ENCODE measurements at places on chromosomes 7 and 10.

- no peak for DNase-seq
These were observed 6.7 kb downstream of the TMEM72 start for GRCh38 chr10:44917848-44918247.

DNA sequence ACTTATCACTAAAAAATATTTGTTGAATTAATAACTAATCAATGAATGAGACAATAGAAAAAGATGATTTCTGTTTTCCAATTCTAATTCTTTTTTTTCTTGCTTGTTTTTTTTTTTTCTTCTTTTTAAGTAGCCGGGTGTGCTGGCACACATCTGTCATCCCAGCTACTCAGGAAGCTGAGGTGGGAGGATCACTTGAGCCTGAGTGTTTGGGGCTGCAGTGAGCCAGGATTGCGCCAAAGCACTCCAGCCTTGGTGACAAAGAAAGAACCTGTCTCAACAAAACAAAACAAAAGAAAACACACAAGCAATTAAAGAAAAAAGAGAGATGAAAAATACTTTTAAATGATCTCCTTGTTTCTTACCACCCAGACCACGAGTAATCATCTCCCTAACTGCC is 1109.3 kb downstream of the REEP3 start:
- no peak for DNase-seq

DNA sequence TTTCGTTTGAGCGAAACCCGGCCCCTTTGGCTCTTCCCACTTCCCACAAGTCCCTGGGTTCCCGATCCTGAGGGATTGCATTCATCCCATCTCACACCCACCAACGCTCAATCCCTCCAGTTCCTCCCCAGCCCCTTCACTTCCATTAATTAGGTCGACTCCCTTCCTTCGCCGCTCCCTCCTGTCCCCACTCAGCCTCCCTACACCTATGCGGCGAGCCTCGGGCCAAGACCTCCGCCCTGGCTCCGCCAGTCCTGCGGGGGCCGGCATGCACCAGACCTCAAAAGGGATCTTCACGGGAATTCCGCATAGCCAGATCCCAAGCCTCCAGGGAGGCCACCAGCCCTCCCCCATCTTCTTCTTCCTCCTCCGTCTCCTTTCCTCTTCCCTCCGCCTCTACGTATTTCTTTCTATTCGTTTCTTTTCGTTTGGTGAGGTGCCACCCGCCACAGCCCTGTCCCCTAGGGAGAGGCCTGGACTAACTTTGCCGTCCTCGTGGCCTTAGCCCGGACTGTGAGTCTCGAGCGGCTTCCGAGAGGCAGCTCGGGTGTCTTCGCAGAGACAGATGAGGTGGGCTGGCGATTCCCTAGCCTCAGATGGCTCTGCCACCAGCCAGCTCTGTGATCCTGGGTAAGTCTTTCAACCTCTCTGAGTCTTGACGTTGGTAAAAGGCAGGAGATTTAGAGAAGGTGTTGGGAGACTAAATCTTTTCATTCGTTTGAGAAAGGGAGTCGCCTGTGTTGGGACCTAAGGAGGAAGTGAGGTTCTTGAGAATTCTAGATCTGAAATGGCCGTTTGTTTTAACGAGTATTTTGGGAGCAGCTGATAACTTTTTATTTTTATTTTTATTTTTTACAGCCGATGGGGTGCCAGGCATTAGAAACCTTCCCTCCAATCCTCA is 8.1 kb upstream of the LBX1 start:
- DNase-seq, result peak; percentile 32

DNA sequence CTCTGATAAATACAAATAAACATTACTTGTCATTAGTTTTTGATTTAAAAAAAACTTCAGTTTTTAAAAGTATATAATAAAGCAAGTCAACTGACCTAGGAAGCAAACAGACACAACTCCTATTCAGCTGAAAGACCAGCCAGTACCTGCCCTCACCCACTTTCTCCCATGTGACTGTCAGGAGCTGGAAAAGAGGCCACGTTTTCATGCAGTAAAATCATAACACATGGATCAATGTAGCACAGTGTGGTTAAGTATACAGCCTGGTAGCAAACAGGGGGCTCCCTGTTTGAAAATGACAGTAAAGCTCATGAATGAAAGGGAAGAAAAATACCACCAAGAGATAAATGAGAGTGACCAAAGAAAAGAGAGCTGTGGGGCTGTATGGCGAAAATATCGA is 21.6 kb downstream of the KIN start:
- DNase-seq, result no peak

DNA sequence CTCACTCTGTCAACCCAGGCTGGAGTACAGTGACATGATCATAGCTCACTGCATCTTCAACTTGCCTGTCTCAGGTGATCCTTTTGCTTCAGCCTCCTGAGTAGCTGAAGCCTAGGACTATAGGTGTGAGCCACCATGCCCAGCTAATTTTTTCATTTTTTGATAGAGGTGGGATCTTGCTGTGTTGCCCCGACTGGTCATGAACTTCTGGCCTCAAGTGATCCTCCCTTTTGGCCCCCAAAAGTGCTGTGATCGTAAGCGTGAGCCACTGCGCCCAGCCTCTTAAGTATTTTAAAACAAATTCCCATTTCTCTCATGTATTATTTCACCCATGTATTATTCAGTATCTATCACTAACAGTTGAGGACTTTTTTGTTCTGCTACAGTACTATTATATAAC is 43.5 kb downstream of the KMT2E start:
- DNase-seq, result no peak

GRCh38 chr7:118325450-118325808 is 100.9 kb downstream of the ANKRD7 start:
- no peak for DNase-seq

DNA sequence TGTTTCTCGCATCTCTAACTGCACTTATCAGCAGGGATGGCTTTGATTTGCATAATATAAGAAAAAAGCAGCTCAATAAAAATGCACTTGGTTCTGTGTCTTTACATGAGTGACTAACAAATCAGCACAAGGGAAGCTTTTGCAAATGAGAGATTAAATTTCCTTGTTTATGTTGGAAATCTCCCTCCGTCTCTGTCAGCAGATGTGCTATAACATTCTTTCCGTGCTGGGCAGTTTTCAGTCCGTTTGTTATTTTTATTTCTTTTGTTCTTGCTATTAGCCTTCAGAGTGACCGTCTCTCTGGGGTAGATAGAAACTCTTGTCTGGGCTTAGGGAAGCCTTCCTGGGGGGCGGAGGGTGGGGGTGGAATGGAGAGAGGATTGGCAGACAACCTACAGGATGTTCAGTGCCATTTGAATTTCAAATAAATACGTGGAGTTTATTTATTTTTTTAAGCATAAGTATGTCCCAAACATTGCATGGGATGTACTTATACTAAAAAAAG is 96.0 kb downstream of the GATA3 start:
- DNase-seq, result no peak

DNA sequence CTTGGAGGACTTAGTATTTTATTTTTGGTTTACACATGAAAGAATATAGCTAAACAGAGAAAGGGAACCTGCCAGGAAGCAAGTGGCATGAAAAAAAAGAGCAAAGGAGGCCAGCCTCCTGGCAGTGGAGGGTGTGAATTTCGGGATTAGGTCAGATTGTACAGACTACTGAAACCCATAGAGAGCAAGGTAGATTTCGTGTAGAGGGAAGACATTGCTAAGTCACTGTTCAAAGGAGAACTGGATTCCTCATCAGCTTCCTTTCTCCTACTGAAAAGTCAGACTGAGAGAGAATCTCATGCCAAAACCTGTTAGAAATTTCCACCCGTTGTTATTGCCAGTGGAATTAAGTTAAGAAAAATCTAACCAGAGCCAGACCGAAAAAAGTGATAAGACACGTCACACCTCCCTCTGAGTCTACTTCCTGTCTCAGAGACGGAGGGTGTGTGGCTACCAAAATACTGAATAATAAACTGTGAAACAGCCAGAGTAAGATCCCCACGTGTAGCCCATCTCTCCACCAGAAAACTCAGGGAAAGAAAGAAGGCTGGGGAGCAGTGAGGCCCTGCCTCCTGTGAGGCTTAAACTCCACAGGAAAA is 118.8 kb downstream of the SKIDA1 start:
- DNase-seq, result peak; percentile 12

- no peak for DNase-seq
These were observed 2.5 kb upstream of the ZNF22 start for GRCh38 chr10:44998146-44998631.

DNA sequence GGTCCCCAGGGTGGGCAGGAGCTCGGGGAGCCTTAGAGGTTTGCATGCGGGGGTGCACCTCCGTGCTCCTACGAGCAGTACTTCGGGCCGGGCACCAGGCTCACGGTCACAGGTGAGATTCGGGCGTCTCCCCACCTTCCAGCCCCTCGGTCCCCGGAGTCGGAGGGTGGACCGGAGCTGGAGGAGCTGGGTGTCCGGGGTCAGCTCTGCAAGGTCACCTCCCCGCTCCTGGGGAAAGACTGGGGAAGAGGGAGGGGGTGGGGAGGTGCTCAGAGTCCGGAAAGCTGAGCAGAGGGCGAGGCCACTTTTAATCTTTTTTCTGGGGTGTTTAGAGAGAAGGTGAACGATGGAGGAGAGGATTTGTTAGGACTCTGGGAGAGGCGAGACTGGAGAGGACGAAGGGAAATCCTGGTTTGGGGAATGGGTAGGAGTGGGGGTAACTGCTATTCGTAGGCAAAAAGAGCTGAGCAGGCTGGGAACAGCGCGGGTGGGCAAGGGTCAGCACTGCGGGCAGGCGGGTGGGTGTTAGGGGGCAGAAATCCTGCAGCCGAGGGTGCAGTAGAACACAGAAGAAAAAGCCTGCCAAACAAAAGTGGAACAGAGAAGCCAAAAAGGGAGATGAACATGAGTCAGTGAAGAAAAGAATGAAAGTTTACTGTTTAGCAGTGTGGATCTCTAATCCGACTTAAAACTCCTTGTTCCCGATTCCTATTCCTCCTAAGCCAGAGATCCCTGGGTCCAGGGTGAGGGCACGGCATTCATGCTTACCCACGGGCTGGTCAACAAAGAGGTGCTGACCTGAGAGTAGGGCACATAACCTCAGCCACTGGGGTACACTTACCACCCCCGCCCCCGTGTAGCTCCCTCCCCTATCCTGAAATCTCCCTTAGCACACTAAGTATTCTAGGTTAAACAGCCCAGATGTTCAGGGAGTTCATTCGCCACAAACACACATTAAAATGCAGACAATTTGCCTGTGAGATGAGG is 26.9 kb downstream of the PRSS2 start:
- no peak for DNase-seq

DNA sequence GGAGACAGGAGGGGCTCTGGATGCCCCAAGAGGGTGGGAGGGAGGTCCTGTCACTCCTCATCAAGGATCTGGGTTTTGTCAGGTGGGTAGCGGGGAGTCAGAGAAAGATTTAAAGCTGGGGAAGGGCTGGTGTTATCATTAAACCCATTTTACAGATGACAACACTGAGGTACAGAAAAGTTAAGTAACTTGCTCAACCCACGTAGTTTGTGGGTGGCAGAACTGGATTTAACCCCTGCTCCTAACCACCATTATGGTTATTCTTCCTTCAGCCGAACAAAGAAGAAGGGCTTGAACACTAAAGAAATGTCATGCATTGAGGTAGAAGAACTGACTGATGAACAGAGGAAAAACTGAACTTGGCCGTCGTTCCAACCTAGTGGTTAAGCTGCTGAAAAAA is 24.9 kb upstream of the PRKAG2 start:
- no peak for DNase-seq

- no peak for DNase-seq
These were observed 1.2 kb upstream of the BLNK start for GRCh38 chr10:96272316-96273280.

- no peak for DNase-seq
These were observed 14.3 kb downstream of the CYP3A5 start for GRCh38 chr7:99665312-99666012.

- DNase-seq, result no peak
These were observed 14.5 kb downstream of the ITPRIP start for GRCh38 chr10:104323760-104324201.

DNA sequence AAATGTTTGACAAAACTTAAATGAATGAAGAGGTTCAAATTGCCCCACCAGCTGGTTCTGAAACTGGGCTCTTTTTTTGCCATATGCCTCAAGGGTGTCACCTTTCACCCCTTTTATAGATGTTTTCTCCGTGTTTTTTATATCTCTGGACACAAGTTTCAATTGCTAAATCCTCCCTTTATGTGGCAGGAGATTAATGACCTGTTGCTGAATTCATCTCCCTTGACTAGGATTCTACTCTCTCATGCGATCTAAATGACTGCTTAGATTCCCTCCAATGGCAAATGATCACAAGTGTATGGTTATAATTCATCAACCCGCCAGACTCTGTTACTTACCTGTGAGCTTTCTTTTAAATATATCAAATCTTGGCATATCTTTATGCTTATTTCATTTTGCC is 677.0 kb upstream of the POT1 start:
- no peak for DNase-seq

- no peak for DNase-seq
These were observed 377 bp upstream of the POLR1F start for GRCh38 chr7:19709249-19709578.

DNA sequence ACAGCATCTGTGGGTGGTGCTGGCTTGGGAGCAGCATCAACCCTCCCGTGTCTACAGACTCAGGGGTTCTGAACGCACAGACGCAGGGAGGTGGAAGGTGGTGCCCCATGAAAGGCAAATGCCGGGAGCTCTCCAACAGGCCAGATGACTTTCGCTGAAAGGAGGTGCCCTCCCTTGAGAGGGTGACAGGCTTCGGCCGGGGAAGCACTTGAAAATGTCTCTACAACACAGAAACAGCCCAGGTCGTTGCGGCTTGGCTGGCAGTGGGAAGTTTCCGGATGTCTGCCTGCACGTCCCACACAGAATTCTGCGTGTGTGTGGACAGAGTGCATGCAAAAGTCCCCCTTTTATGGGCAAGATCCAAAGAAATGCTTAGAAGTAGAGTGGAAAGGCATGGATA is 239.6 kb downstream of the SKAP2 start:
- no peak for DNase-seq

GRCh38 chr10:110368002-110368401 is 63.3 kb upstream of the SMNDC1 start:
- DNase-seq, result no peak

DNA sequence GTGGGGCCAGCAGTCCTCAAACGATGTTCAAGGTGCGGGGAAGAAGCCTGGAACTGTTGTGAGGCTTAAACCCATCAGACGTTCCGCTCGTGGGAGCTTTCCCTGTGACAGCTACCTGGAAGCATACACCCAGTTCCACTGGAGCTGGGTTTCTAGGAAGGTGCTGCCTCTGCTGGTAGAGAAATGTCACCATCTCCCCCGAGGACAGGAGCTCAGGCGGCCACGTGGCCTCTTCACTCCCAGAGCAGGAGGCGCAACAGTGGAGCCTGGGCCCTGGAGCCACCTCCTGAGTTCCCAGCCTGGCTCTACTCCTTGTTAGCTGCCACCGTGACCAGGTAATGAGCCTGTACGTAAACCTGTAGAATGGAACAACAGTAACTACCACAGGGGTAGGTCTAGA is 156.1 kb downstream of the ADARB2 start:
- no peak for DNase-seq

DNA sequence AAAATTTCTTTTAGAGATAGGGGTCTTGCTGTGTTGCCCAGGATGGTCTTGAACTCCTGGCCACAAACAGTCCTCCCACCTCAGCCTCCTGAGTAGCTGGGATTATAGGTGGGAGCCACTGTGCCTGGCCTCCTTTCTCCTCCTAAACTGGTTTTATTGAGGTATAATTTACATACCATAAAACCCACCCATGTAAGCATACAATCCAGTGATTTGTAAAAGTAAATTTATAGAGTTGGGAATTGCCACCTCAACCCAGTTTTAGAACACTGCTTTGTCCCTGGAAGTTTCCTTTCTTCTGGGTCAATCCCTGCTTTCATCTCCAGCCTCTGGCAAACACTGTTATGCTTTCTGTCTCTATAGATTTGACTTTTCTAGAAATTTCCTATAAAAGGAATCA is 49.0 kb downstream of the CNNM2 start:
- DNase-seq, result no peak

GRCh38 chr7:12296051-12296570 is 85.0 kb downstream of the TMEM106B start:
- DNase-seq, result no peak
